ENCODE measurements at places on chromosomes 4 and X.

- no peak for DNase-seq
Measured at GRCh38 chr4:3831529-3832150, 65.5 kb downstream of the ADRA2C start.

- no peak for DNase-seq
Measured at GRCh38 chrX:2848871-2849301, 20.2 kb downstream of the GYG2 start.

DNA sequence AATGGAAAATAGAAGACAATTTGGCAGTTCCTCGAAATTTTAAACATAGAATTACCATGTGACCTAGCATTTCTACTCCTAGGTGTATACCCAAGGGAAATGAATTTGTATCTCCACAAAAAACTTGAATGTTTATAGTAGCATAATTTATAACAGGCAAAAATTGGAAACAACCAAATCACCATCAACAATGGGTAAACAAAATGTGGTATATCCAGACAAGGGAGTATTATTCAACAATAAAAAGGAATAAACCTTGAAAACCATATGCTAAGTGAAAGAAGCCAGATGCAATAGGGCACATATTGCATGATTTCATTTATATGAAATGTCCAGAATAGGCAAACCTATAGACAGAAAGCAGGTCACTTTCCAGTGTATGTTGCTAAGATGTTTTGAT is 83.8 kb downstream of the SNX25 start:
- no peak for DNase-seq

- no peak for DNase-seq
Measured at GRCh38 chr4:36254371-36254770, 10.1 kb upstream of the ARAP2 start.

GRCh38 chr4:118173126-118173525 is 138.8 kb downstream of the NDST3 start:
- no peak for DNase-seq

DNA sequence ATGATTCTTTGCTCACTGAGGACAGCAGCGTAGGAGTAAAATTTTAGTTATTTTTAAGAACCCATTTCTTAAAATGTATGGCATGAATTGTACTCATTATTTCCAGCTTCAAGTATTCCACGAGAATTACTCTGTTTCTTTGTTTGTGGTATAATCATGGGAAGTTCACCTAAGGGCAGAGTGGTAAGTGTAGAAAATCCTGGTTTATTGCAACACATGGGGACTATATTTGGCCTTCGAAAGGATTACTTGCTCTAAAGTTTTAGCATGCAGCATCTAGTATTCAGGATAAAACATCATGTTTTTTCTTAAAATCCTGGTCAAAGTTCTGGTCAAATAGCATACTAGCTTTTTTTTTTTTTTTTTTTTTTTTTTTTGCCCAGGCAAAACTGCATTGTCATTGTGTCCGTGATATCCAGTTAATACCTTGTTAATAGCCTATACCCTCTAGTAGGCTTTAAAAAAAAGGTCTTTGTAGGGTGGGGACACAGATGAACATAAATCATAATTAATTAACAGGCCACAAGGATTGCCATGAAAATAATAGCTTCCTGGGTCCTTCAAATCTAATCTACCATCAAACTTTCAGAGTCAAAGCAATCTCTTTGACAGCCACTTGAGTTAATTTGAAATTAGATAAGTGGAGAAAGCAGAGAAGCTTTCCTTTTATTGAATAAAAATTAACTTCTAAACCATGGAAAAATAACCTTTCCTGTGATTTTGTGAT is 44.6 kb upstream of the VEGFC start:
- DNase-seq = no peak

DNA sequence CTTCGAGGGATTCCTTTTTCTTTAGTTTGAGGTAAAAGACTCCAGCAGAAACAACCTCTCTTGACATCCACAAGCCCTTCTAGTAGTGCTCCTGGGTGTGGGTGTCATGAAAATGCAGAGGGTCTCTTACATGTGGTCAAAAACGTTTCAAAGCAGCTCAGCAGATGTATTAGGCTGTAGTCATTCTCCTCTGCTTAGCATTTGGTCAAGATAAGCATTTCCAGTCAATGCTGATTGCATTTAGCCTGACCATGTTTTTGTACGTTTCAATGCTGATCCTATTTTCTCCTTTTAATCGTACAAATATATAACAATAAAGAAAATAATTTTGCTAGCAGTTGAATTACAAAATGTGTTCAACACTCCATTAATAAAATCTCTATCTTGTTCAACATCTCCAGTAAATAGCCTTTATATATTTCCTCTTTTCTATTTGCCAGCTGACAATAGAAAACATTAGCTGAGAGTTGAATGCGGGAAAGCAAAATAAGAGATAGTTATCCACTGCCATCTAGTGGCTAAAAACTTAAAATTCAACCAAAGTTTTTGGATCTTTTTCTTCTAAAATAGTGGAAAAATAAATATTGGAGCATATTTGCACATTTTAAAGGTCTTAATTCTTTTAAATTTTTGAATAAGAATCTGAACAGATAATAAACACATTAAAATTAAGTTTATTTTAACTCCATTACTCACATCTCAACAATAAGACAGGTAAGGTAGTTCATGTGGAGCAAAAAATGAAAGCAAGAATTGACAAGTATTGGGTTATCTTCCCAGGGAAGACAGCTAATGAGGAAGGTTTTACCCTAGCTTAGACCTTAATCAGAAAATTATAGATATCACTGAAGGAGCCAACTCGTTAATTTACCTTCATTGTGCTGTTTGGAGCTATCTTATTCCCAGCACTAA is 15.2 kb upstream of the PACRGL start:
- DNase-seq = no peak

GRCh38 chrX:65910899-65911298 is 129.0 kb downstream of the VSIG4 start:
- DNase-seq = no peak

- DNase-seq = no peak
Measured at GRCh38 chr4:112060212-112060611, 85.0 kb upstream of the FAM241A start.

GRCh38 chr4:2324891-2325290 is 63.0 kb upstream of the MXD4 start:
- no peak for DNase-seq

DNA sequence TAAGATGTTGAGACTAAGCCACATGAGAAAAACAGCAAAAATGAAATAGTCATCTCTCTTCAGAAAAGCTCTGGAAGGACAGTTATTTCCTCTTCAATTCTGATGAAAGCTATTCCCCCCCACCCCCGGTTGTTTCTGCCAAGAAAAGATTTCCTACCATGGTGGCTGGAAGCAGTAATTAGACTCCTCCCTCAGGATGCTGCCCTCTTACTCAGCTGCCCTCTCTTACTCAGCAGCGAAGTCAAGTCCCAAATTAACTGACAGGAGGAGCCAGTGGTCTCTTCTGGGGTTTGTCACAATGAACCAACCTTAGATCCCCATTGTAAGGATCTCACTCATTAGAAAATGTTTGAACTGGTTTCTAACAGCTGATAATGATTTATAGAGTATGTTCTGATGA is 38.0 kb downstream of the GPM6B start:
- DNase-seq = no peak

DNA sequence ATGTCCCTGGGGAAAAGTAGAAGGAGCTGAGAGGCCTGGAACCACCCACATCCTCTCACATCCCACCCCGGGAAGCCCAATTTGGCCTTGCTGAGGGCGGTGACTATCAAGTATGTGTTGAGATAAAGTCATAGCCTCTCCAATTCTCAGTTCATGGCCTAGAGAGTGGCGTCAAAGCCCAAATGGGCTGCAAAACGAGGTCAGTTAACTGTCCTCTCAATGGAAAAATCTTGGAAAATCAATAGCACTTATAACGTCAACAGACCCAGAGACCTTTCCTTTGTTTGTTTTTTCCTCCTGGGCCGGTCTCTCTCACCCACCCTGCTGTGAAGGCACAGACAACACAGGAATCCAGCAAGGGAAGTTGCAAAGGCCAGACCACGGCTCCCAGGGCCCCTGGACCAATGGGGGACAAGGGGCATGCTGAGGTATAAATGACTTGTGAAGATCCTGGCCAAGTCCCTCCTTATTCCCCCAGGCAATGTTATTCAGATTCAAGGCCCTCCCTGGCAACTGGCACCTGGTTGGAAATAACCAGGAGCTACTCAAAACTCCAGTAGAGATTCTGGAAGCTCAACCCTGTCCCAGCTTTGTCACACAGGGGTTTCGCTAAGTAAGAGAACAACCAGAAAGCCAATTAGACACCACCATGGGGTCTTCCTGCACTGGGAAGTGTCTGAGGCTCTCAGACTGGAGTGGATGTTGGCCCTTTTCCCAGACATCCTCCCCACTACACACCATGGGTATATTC is 38.6 kb downstream of the TSC22D3 start:
- DNase-seq = no peak

DNA sequence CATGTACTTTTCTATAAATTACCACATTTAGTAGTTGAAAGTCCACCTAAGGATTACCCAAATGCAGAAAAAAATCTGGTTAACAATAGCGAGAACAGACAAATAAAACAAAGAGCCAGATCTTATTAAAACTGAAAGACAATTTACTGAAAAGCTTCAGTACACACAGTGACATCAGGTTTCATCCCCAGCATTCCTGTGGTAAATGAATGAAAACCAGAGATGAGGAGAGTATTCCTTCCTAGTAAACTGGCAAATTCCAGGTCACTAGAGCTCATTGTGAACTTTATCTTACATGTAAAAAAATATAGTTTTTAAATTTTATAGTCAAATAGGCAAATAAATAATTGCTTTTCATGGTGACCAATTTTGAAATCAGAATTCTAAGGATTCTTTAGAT is 1290.5 kb downstream of the ADGRL3 start:
- no peak for DNase-seq

DNA sequence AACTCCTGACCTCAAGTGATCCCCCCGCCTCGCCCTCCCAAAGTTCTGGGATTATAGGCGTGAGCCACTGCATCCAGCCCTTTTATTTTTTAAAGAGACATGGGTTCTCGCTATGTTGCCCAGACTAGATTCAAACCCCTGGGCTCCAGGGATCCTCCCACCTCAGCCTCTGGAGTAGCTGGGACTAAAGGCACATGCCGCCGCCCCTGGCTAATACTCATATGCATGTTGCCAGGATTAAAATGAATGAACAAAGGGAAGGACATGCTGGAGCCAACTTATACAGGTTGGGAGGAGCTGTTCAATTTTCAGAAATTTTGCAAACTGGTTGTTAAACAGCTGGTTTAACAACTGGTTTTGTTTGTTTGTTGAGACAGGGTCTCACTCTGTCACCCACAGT is 1.4 kb upstream of the FTSJ1 start:
- DNase-seq = no peak

DNA sequence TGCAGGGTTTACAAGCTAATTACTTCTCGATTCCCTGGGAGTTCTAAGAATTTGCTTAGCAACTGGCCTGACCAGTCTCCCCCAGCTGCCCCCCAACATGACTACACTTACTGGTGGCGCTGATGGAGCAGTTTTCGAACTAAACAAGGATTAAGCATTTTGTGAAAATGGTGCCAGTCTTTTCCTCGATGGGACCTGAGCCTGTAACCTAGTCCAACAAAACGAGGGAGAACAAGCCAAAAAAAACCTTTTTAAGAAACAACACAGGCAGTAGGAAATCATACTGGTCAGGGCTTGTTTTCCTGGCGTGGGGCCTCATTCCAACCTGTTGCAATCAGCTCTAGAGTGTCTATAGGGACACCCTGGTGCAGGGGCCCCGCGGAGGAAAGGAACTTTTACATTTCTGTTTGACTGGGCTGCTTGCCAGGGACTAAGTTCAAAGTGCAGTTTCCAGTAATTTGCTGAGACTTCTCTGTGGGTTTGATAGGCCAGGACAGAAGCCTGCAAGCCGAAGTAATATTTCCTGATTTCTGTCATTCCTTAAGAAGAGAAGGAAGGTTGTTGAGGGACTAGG is 158.7 kb downstream of the SPRY1 start:
- DNase-seq = no peak

- DNase-seq = no peak
Measured at GRCh38 chr4:121199742-121200561, 35.8 kb upstream of the TNIP3 start.

DNA sequence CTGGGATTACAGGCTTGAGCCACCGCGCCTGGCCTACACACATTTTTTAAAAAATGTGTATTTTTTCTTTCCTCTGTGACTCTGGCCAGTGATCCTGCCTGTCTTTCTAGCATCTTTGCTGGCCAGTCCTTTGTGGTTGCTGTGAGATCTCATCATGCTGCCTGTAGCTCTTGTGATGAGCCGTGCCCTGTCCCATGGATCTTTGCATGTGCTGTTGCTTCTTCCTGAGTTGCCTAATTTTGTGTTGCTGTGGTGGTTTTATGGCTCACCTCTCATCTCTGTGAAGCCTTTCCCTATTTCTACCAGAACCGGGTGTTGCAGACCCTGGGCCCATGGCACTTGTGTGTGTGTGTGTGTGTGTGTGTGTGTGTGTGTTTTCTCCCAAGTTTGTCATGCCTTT is 8.3 kb downstream of the NSD2 start:
- no peak for DNase-seq

- no peak for DNase-seq
Measured at GRCh38 chrX:115372152-115372551, 82.6 kb downstream of the LUZP4 start.

- no peak for DNase-seq
Measured at GRCh38 chrX:18701621-18702361, 5.7 kb upstream of the PPEF1 start.

DNA sequence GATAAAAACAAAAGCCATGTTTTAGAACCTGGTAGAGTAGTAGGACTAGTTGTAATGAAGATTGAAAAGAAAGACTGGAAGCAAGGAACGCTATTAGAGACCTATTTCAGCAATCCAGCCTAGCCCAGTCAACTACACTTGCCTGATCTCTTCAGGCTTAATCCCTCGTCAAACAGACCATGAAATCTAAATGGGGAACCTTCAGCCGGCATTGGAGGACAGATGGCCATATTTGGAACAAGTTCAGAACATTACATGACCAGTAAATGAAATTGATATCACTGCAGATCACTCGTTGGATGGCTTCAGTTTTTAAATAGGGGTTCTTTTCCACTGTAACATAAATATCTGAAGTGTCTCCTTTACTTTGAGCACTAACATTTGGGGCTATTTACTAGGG is 84.8 kb upstream of the WDR44 start:
- DNase-seq = no peak

GRCh38 chrX:69505772-69506616 is 1.9 kb downstream of the NALF2 start:
- no peak for DNase-seq

- no peak for DNase-seq
Measured at GRCh38 chr4:110514889-110515479, 39.0 kb downstream of the ENPEP start.

Data from T follicular helper cell (primary cell).